ENCODE measurements at places on chromosomes 11 and 22.

GRCh38 chr22:22710719-22711531, 66.5 kb downstream of the GGTLC2 start:
- no peak for DNase-seq

DNA sequence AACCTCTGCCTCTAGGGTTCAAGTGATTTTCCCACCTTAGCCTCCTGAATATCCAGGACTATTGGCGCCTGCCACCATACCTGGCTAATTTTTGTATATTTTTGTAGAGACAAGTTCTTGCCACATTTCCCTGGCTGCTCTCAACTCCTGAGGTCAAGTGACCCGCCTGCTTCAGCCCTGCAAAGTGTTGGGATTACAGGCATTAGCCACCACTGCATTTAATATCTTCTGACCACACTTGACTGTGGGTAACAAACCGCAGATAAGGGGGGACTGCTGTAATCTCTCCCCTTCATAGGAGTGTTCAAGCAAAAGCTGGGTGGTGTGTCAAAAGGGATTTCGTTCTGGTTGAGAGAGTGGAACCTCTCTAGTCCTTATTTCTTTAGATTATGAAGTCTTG, 53.4 kb downstream of the GRAMD1B start:
- no peak for DNase-seq

- DNase-seq: no peak
Measured at GRCh38 chr11:75041263-75041662, 52.5 kb downstream of the NEU3 start.

DNA sequence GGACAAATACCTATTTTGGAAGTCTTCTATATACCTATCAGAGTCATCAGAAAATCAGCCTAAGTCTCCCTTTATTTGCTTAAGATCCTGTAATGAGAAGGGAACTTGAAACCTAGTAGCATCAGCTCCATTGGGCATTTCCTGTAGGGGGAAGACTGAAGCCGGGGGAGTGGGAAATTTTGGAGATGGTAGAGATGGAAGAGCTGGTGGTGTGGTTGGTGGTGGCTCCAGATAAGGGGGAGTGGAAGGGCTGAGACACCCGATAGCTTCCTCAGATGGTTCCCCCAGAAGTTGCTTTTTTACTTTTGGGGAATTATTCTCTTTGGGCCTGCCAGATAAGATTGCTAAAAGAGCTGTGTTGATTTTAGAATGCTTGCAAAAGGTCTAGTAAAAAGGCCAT, 16.4 kb upstream of the EI24 start:
- DNase-seq: no peak

GRCh38 chr11:70672991-70673653, 274.8 kb downstream of the CTTN start:
- DNase-seq: no peak

DNA sequence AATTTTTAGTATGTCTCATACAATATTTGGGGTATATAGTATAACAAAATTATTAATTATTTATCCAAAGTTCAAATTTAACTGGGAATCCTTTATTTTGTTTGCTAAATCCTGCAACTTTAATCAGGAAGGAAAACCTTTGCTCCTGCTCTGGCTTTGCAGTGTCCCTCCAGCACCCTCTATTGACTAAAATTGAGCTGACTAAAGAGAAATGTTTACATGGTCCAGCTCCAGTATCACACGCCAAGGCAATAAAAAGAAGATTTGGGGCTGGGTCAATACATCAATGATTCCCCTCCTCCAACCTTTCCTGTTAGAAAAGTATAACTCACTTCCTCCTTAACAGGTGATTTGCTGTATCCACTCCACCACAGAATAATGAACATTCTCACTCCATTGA, 153.0 kb upstream of the LRRC4C start:
- no peak for DNase-seq

DNA sequence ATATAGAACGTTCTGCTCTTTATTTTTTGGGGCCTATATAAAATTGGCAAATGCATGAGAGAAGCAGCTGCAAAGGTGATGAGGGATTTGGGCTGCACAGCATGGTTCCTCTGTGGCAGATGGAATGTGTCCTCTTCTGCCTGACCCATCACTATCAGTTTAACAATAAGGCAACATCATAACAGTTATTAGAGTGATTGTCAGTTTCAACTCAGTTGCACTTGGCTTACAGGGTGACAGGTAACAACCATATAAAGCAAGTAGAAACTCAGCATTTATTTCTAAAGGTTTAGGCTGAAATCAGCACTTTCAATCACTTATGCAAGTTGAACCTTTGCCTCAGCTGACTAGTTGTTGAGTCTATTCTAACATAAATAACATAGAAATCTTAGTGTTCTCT, 935.4 kb upstream of the CHORDC1 start:
- DNase-seq: no peak

DNA sequence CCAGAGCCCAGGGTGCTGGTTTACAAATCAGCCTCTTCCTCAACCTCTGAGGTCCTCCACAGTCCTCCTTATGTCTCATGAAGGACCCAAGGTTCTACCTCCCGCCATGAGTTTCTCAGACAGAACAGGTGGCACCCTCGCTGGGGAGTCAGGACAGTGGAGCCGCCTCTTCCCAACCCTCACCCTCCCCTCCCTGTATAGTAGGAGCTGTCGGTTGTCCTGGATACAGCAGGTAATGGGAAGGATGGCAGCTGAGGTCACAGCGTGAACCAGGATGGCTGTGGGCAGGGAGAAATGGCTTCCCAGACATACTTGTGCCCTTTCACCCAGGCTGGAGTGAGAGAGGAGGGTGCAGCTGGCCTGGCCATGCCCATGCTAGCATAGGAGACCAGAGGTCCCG, 134.6 kb downstream of the CHST1 start:
- no peak for DNase-seq

GRCh38 chr22:19870153-19871022, 15.7 kb upstream of the GNB1L start:
- DNase-seq: no peak

- DNase-seq: no peak
Measured at GRCh38 chr11:46675288-46675851, 25.0 kb downstream of the ARHGAP1 start.

DNA sequence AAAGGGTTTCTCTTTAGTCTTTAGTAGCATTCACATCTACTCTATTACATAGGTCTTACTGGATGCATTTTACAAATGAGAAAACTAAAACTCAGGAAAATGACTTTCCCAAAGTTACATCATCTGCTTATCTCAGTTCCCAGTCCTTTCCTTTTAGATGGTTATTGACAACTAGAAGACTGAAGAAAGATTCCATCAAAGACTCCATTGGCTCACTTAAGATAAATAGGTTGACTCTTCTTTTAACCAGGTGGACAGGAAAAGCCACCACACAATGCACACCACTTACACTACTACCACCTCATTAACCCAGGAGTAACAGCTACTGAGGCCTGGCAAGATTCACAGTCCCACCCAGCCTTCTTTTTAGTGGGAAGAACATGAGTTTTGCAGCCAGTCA, 123.6 kb downstream of the TRIM44 start:
- no peak for DNase-seq

DNA sequence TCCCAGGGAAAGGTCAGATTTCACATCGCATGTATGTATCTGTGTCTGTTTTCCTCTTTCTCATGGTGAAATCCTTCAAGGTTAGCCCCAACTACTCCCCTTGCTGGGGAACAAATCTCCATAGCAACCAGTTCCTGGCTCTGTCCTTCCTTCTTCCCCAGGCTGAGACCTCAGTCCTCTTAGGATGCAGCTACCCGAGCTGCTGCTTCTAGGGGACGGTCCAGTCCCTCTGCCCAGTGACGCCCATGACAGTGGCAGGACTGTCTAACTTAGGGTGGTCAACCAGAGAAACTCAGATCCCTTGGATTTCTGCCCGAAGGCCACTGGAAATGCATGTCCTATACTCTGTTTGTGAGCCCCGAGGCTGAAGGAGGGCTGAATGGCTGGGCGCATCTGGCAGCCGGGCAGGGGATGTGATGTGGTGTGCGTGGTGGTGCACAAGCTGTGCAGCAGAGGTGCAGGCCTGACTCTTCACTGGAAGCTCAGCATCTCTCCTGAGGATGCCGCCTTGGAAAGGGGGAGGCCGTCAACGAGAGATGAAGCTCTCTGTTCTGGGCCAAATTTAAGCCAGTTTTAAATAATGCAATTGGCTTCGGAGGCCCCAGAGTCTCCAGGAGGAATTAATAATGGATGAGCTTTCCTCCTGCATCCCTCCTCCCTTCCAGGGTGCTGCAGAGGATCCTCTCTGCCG, 118.7 kb upstream of the B3GAT1 start:
- DNase-seq: no peak

GRCh38 chr22:31179345-31179744, 19.4 kb downstream of the RNF185 start:
- no peak for DNase-seq

DNA sequence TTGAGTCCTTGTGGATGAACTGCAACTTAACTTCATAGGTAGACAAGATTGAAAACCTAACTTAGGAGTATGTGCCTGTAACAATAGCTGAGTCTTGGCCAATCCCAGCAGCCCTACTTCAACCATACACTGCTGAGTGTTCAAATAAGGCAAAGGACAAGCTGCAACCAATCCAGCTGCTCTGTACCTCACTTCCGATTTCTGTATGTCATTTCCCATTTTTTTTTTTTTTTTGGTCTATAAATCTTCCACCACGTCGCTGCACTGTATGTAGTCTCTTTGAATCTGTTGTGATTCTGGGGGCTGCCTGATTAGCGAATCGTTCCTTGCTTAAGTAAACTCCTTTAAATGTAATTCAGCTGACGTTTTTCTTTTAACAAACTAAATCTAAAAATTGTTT, 35.4 kb upstream of the FLI1 start:
- DNase-seq: no peak

GRCh38 chr11:30826911-30827310, 240.8 kb upstream of the MPPED2 start:
- DNase-seq: no peak

DNA sequence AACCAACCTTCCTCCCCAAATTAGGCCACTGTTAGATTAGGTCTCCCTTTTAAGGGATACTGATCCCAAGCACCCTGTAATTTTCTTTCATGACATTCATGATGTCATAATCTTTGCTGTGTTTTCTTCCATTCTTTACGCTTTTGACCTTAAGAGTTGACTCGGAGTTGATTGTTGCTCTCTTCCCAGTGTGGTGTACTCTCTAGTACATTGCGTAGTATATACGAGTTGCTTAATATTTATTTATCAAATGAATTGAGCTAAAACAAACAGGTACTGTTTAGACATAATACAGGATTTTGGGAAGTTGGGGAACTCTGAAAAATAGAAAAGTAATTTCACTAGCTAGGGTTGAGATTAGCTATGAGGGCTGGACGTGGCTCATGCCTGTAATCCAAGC, 49.8 kb downstream of the SVIP start:
- DNase-seq: no peak

DNA sequence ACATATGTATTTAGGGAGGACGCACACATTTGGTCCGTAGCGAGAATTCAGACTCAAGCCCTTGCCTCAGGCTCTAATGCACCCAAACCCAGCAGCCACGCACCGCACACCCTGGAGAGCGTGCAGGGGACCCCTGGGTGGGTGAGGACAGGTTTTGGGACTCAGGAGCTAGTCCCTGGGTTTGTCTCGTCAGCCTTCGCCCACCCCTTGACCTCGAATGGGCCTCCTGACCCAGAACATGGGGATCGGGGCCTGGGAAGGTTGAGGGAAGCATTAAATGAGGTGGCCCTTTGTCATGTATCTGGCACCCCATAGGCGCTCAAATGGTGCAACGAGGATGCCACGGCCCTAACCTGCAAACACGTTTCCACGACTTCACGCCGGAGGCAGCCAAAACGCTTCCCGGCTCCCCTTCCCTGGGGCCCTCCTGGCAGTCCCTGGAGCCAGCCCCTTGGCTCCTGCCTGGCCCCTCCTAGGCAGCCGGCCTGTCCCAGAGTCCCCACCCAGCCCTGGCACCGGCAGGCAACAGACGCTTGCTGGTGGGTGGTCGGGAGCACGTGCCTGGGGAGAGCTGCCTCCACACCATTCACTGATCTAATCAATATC, 5.5 kb upstream of the LINC01488 start:
- no peak for DNase-seq

- DNase-seq: no peak
Measured at GRCh38 chr22:20459152-20459542, 21.5 kb upstream of the SCARF2 start.

- DNase-seq: no peak
Measured at GRCh38 chr11:80281194-80281593, 840.4 kb upstream of the TENM4 start.

- no peak for DNase-seq
Measured at GRCh38 chr22:44396727-44397722, 84.3 kb upstream of the SHISAL1 start.

- no peak for DNase-seq
Measured at GRCh38 chr22:43917521-43917920, 6.1 kb upstream of the PNPLA3 start.

GRCh38 chr11:111086058-111086457, 159.5 kb upstream of the POU2AF2 start:
- no peak for DNase-seq

DNA sequence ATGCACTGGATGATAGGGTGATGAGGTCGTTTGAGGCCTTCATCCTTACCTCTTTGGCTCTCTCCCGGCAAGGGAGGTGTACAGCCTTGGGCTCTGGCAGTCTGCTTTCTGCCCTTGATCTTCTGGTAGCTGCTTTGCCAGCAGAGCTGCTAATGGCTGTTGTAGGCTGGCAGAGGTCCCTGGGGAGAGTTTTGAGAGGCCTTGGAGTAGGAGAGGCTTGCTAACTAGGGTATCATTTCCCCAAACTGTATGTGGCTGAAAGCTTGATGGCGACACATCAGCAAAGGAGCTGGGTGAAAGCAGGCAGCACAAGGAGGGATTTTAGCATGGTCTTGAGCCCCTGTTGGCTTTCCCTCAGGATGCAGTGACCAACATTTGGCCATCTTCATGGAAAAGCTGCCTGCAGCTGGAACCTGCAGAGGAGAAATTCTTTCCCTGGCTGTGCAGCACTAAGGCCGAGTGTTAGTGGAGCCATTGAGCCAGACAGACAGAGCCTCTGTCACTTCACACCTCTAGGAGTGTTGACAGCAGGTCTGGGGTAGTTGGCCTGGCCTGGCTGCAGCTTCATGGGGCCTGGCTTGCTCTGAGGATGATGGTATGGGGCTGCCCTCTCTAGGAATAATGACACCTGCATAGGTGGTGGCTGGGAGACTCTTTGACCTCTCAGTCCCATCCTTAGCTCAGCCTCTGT, 3.5 kb upstream of the AMPD3 start:
- no peak for DNase-seq

GRCh38 chr11:37474889-37475288, 876.9 kb upstream of the RAG2 start:
- no peak for DNase-seq
